ENCODE measurements at places on chromosomes 2 and 18.

GRCh38 chr2:237154082-237154638 is 68.5 kb downstream of the COPS8 start:
- DNase-seq, result peak; percentile 40

DNA sequence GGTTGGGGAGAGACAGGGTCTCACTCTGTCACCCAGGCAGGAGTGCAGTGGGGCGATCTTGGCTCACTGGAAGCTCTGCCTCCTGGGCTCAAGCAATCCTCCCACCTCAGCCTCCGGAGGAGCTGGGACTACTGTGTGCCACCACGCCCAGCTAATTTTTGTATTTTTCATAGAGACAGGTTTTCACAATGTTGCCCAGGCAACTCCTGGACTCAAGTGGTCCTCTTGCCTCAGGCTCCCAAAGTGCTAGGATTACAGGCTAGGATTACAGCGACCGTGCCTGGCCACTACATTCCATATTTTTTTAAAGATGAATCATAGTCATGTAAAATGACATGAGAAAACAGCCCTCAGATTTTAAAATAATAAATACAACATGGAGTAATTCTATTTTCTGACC is 32.3 kb downstream of the CWC22 start:
- no peak for DNase-seq

DNA sequence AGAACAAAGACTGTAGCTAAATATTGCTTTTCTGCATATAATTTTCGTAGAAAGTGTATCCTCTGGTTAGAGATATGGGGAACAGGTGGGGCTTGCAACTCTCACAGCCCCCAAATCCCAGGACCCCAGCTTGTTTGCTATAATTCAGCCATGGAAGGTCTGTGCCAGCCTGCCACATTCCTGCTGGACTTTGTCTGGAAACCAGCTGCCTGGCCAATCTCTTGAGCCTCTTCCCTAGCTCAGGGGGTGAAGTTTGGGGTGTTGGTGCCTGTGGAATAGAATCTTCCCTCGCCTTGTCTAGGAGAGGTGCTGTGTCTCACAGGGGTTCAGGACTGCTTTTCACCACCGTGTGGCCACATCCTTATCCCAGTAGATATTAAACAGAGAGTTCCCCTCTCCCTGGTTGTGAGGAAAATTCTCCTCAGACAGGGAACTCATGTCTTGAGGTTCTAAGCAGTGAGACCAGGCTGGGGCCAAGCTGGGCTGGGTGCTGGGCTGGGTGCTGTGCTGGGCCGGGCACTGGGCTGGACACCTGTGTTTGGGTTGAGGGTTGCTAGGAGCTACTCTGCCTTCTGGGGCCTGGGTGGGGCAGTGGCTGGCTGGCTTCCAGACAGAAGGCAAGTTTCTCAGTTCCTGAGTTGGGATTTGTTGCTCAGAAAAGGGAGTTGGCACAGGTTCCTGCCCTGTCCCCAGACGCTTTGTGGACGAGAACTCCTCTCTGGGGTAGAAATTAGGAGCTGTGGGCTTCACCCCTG is 12.3 kb downstream of the TOGARAM2 start:
- DNase-seq, result no peak

DNA sequence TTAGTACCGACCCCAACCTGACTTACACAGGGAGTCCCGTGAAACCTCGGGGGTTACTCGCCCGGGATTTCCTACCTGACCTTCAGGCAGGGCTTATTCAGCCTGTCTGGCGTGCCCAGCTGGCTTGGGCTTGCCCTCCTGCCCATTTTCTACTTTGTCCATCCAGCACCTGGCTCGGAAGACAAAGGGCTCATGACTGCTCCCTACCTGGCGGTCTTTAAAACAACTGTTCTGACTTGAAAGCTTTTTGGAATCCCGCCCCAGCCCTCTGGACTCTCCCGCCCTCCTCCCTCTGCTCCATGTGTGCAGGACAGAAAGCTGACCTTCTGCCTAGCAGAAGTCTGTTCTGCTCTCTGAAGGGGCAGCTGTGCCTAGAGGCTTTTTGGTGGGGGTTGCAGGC is 43.1 kb downstream of the ACKR3 start:
- no peak for DNase-seq

- no peak for DNase-seq
Measured at GRCh38 chr2:151070253-151070652, 191.4 kb downstream of the RBM43 start.

GRCh38 chr18:9637036-9637767 is 22.8 kb upstream of the PPP4R1 start:
- DNase-seq, result no peak

GRCh38 chr2:178195390-178196166 is 1.3 kb downstream of the OSBPL6 start:
- no peak for DNase-seq

- no peak for DNase-seq
Measured at GRCh38 chr18:79935925-79936324, 15.5 kb downstream of the SLC66A2 start.

GRCh38 chr2:144343145-144343544 is 176.8 kb downstream of the ZEB2 start:
- DNase-seq, result no peak

DNA sequence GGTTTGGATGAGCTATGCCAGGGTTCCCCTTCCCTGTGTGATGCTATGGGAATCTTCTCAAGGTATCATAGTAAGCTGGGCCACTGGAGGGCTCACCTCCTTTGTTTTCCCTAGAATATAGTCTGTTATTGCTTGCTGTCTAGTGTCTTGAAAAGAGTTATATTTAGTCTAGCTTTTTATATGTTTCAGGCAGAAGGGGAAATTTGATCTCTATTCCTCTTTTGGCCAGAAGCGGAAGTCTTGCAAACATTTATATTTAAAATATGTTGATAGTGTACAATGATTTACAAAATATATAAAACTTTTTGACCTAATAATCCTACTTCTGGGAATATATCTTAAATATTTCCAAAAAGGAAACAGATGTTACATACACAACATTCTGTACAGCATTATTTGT is 260.7 kb downstream of the FHOD3 start:
- DNase-seq, result no peak

- DNase-seq, result no peak
Measured at GRCh38 chr2:38245114-38245641, 131.9 kb downstream of the ATL2 start.

GRCh38 chr2:224004105-224004695 is 34.9 kb downstream of the SERPINE2 start:
- no peak for DNase-seq

DNA sequence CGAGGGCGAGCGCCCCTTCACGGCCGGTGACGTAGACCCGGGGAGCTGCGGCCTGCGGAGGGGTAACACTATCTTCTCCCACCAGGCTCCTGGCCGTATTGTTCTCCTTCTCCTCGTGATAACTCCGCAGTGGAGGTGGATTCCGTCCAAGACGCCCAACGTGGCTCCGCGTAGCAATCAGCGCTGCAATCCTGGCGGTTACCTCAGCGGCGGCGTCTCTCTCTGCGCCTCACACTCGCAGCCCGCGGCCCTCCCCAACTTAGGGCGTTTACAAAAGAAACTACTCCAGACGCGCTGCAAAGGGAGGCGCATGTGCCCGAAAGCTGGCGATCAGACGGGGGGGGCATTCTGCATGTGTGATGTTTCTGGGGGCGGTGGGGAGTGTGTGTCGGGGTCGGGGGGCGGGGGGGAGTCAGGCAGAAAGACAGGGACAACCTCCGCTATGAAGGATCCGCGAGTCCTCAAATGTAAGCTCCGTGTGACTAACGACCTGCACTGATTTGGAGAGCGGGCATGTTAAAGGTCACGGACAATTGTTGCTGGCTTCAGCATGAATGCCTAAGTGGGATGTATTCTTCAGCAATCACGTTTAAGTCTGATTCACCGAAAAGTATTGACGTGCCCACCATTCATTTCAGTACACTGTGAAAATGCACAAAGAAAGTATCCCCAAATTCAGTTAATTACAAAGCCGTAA is 1.3 kb upstream of the ZNF516 start:
- DNase-seq, result peak; percentile 8

DNA sequence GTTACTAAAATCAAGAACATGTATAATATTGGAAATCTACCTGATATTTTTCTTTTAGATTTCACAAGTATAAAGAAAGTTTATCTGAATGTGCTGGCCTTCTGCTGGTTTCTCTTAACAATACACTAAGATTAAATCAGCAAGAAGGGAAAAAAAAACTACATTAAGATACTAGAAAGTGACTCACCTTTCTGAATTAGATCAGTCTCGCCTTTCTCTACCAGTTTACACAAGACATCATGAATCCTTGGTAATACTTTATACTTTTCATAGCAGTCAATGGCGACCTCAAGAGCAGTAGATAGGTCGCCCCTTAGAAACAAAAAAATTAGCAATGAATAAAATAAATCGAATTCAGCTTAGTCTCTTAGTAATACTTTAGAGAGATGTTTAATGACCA is 61.2 kb downstream of the LRPPRC start:
- no peak for DNase-seq

- no peak for DNase-seq
Measured at GRCh38 chr2:237806334-237806733, 7.8 kb downstream of the RBM44 start.

DNA sequence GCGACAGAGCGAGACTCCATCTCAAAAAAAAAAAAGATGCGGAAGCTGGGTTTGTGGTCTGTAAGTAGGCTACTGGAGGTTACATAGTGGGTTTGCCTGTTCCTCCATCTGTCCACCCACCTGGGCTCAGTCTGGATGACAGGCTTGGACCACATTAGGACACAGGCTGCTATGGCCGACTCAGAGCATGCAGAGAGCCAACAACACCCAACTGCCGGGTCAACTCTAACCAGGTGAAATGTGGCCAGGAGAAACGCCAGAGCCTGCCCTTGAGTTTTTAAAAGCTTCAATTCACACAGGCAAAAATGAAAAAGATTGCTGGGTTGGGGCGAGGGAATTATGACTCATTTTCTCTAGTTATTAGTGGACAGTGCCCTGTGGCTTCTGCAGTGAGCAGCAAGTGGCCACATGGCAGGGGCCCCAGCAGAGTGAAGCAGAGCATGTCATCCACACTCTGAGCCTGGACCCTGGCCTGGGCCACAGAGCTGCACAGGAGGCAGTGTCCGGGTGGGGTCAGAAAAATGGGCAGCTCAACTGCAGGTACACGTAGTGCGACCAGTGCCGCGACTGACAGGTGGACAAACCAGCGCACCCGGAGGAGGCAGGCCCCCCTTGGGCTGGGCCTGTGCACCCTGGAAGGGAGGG is 67.4 kb downstream of the BIN1 start:
- no peak for DNase-seq

- no peak for DNase-seq
Measured at GRCh38 chr18:26057344-26057773, 33.1 kb downstream of the SS18 start.

GRCh38 chr2:159249990-159250715 is 36.4 kb downstream of the WDSUB1 start:
- no peak for DNase-seq

DNA sequence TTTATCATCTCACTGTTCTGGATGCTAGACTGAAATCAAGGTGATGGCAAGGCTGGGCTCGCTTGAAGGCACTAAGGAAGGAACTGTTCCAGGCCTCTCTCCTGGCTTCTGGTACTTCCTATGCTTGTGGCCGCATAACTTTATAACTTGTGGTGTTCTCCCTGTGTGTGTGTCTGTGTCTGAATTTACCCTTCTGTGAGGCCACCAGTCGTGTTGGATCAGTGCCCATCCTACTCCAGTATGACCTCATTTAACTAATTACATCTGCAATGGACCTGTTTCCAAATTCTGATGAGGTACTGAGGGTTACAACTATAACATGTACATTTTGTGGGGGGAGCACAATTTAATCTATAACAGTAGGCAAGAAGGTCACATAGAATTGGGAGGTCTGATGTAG is 41.6 kb downstream of the LYPD6B start:
- DNase-seq, result no peak

GRCh38 chr2:46748121-46748520 is 167.5 kb downstream of the MCFD2 start:
- no peak for DNase-seq

DNA sequence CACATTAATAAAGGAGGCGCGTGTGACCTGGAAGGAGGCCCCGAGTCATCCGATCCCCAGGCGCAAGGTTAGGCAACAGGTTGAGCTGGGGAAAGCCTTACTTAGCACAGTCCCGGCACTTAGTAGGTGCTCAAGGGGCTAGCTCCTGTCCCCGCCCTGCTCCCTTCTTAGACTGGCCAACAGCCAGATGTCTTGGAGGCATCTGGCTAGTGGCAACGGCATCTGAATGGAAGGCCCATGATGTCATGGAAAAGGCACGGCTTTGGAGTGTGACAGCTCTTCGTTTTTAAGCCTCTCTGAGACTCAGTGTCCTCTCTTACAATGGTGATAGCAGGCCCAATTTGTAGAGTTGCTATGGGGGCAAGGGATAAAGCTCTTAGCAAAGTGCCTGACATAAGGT is 258.3 kb downstream of the CYRIA start:
- DNase-seq, result no peak

DNA sequence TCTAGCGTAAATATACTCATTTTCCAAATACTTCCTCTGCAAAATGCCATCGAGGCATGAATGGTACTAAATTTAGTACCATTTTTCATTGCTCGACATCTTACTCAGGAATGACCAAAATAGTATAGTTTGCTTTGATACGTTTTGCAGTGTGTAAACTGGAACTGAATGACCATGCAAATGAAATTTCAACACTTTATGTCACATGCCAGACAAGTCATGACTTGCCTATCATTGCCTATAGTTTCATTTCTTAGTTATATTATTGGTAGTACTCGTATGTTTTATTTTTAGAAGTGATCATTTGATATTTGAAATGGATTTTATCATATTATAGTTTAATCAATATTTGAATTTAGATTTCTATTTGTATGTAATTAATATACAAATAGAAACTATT is 9.1 kb downstream of the MSTN start:
- DNase-seq, result no peak

DNA sequence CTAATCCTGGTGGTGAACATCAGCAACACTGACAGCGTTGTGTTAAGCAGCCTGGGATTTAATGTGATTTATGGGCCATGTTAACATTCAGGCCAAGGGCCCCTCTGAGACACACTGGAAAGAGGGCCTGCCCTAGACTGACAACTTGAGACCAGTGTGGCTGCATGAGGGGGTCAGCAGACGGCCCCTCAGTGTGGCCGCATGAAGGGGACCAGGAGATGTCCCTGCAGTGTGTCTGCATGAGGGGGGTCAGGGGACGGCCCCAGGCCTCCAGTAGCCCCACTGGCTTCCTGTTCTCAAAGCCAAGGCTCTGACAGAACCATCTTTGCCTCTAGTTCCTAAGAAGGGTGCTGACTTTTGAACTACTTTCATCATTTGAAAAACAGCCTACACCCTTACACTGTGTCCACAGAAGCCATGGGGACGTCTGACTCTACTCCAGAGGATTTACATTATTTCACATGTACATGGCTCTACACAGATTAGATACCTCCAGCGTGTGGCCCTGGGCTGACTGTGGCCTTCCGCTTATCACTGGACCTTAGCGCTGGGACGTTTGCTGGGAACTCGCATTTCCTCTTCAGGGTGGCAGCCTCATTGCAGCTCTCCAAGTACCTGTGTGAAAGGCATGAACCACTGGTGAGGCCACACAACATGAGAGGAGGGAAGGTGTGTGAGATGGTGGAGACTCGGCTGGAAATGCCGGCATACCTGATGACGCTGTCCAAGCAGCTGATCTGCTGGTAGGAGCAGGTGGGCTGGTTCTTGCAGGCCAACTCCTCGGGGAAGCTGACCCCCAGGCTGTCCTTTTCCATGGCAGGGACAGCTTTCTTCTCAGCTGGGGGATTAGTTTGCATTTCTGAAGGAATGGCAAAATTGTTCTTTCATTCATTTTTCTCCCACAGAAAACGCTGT is 18.2 kb upstream of the HES6 start:
- DNase-seq, result no peak

GRCh38 chr2:127479219-127479825 is 47.0 kb downstream of the IWS1 start:
- no peak for DNase-seq

GRCh38 chr2:114550364-114550763 is 107.9 kb downstream of the DPP10 start:
- DNase-seq, result no peak
